ENCODE measurements at places on chromosomes 12 and 14.

DNA sequence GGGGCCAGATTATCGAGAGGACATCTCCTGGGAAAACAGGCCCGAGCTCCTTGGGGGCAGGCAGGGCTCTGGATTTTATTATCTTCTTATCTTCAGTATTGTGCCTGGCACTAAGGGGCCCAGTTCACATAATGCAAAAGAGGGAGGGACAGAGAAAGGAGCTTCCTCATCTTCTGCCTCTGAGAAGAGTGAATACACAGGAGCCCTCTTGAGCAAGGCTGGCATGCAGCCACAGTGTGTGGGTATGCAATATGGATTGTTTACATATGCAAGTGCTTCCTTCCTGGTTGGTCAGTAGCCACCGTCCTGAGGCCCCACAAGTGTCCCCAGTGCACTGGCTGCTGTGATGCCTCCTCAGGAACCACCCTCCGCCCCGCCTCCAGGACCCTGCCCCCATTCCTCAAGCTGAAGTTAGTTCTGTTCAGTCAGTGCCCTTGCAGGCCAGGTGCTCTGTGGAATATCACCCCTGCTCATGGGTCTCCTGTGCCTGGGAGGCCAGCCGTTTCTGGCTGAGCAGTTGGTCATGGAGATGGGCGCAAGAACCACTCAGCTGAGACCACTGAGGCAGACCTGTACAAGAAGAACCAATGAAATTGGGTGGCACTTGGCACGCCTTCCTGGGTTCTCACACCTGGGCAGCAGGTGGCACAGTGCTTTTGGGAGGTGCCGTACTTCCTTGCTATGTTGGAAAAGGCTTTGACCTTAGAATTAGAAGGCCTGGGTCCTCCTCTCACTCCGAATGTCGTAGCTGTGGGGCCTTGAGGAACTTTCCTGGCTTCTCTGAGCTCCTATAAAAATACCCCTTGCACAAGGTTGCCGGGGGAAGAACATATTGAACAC is 35.1 kb upstream of the ACTN1 start:
- no peak for DNase-seq

DNA sequence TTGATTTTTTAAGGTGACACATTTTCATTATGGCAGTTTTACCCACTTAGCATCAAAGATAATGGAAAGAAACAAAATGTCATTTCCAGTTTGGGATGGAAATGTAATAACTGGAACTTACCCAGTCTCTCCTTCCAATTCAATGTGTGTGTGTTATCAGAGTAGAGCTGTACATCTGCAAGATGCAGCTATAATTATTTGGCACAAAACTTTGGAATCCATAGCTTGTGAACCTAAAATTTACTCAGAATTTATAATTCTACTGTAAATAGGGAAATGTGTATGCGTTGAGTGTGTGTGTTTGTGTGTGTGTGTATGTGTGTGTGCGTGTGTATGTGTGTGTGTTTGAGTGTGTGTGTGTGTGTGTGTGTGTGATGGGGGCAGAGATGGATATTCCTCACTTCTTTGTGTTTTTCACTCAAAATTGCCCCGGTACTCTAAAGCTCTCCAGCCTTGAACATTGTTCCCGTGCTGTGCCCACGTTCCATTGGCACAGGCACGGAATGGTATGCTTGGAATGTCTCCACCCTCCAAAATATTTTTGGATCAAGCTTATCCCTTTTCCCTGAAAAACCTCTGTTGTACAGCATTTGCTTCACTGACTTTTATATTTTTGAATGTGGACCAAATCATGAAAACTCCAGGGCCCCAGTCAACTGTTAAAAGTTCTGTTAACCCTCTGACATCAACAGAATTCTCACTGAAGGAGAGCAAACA is 150.2 kb upstream of the BMP4 start:
- DNase-seq, result no peak

DNA sequence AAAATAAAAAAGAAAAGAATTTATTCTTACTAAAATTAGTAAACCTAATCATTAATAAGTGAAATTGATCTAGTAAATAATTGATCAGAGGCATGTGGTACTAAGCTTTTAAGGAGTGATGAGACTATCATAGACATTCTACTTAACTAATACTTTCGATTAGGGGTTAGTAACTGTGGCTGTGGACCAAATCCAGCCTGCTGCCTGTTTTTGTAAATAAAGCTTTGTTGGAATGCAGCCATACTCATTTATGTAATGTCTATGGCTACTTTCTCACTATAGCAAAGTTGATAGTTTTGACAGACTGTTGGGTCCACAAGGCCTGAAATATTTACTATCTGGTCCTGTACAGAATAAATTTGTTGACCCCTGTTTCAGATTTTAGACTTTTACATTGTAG is 63.2 kb downstream of the PLEKHA5 start:
- DNase-seq, result no peak

- DNase-seq, result no peak
Measured at GRCh38 chr14:105919458-105920150, 393.2 kb downstream of the TMEM121 start.

GRCh38 chr14:41606532-41607303 is at the start of gene LRFN5:
Gene LRFN5, plus strand, starts transcription at chr14:41606876.
- DNase-seq, result no peak

DNA sequence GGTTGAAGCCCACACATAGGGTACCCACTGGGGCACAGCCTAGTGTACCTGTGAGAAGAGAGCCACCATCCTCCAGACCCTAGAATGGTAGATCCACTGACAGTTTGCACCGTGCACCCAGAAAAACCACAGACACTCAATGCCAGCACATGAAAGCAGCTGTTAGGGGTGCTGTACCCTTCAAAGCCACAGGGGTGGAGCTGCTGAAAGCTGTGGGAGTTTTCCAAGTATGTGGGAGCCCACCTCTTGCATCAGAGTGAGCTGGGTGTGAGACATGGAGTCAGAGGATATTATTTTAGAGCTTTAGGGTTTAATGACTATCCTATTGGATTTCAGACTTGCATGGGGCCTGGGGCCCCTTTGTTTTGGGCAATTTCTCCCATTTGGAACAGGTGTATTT is 30.5 kb downstream of the TSPAN19 start:
- no peak for DNase-seq

DNA sequence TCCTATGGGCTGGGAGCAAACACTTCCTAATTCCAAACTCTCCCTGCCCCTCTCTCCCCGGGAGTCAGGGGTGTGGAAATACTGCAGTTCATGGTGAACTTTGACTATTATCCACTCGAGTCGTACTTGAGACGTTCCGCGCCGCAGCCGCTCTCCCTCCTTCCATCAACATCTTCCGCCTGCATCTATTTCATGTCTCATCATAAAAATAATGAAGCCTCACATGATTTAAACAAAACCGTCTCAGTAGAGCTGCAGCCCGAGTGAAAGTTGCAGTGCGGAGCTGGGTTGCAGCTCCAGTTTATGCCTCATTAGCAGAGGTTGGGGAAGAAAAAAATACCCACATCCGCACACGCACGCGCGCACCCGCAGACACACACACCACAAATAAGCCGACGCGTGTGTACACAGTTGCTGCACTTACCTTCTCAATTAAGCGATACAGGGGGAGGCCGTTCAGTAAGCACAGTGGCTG is 283 bp downstream of the LMO3 start:
- DNase-seq, result no peak

- no peak for DNase-seq
Measured at GRCh38 chr12:91889910-91890309, 255.7 kb downstream of the BTG1 start.

DNA sequence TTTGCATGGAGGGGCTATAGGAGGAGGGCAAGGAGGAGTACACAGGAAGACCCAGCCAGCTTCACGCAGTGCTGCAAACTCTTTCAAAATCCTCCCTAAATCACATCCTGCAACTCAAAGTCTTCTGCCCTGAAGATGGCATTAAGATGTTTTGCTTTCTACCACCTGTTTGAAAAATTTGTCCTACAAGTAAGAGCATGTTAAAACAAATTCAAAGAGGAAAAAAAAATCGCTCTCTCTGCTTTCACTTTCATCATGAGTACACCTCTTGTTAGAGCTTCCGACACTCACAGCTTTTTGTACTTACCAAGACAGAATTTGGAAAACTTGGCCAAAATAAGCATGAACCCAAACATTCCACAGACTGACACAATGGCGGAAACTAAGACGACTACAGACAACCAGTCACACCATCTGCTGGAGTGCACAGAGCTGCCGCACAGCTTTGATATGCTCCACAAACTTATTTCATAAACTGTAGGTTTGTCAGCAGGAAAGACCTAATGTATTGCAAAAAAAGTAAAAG is 21.3 kb downstream of the GCH1 start:
- no peak for DNase-seq

DNA sequence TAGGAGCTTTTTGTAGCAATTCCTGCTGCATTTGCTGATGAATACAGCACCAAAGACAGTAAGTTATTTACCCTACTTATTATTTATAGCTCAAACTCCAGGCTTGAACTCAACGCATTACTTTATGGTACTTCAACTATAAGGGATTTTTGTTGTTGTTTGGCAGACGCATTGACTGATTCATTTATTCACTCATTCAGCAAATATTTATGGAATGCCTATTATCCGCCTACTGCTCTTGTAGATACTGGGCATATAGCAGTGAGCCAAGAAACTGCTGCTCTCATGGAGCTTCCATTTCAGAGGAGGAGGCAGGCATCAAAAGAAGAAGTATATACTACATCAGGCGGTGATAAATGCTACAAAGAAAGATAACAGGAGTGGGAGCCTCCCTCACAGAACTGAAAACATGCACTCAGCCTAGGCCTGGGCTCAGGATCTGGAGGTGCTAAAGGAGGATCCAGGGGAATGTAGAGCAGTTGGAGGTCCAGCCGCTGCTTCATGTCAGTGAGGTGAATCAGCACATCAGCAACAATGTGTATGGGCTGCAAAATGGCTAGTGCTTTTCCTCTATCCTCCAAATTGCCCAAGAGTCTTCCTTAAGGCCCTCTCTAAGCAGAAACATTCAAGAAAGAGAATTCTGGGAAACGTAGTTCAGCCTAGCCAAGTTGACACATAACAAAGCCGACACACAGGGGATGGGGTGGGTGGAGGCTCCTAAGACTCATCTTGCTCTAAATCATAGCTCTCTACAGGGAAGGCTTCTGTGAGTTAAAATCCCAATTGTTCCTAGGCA is 157.5 kb downstream of the NRXN3 start:
- DNase-seq, result no peak

DNA sequence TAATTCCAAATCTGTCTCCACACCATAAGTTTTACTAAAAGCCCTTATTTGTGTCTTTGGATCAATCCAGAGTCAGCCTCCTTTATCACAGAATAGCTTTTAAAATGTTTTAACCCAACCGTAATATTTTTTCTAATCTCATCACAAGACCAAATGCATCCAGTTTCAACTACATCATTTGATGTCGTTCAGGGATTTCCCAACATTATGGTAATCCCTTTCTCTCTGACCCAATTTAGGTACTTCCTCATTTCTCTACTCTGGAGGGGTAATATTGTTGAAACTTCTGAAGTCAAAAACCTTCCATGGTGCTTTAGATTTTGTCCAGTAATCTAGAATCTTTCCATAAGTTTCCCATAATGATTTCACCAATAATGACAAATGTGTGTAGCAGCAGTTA is 596.8 kb downstream of the SOX5 start:
- no peak for DNase-seq

- DNase-seq, result no peak
Measured at GRCh38 chr12:39354955-39355354, 88.0 kb downstream of the KIF21A start.

DNA sequence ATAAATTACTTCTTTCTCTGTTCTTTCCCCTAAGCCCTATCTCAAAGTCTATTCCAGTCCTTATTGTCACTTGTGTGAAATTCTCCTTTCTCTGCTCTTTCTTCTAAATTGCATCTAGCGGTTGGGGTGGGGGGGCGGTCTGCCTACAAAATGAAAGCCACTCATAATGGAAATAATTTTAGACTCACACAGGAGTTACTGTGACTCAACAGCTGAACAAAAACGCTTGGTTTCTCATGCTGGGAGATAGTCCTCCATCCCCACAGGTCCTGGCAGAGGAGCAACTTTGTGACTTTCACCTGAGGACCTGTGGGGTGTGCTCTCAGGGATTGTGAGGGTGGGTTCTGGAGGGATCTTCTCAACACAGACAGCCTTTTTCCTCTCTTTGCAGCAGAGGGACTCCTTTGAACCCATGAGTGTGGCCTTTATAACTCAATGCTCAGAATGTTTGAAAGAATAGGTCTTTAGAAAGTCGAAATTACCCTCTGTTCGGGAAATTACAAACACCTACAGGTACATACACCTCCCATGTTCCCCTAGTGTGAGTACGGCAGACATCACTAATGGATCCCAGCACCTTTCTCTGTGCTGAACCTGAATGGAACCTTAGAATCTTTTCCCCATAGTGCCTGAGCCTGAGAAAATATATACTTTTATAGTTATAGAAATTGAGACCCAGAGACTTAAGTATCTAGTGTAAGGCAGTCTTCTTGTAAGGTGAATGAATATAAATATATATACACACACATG is 109.7 kb downstream of the CHST11 start:
- DNase-seq, result no peak

- DNase-seq, result no peak
Measured at GRCh38 chr14:84087986-84088531, 1441.9 kb upstream of the FLRT2 start.

DNA sequence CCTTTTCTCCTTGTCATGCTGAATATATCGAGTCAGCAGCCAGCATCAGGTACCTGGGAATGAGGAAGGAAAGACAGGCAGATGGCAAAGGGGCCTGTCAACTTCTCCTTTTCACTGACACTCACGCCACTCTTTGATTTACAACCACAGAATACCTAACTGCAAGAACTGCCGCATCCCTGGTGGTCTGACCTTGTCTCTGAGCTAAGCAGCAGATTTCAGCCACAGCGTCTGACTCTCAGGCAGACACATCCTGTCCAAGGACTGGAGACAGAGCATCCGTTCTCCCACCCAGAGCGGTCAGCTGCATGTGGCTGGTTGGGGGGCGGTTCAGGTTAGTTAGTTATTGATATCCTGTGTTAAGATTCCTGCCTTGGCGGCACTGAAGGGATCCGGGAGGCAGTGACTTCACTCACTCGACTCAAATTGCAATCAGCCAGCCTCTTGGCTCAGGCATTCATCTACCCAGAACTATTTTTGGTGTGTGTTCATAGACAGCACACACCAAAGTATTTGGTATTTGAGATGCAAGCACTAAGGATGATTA is 11.2 kb upstream of the MAP1LC3B2 start:
- DNase-seq, result no peak

DNA sequence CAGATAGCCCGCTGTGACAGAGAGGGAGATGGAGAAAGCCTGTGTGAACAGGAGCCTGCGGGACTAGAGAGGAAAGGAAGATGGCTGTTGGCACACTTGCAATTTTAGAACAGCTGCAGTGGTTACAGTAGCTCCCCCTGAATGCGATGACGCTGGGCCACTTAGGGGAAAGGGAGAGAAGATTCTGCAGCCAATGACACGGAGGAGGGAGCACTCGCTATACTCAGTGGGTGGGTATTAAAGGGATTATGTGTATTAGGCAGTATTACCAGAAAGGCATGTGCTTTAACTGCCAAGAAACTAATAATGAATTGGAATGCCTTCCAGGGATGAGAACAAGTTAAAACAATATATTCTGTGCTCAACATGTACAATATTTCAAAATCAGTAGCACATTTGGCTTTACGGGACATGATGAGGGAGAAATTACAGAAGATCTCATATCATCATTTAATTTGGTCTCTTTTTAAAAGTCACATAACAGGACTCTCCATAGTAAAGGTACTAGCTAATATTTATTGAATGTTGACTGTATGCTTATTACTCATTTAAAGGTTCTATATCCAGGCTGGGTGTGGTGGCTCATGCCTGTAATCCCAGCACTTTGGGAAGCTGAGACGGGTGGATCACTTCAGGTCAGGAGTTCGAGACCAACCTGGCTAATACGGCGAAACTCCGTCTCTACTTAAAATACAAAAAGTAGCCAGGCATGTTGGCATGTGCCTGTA is 35.9 kb upstream of the FOS start:
- DNase-seq, result no peak
